ENCODE measurements at places on chromosomes 4 and X.

- DNase-seq: no peak
These were observed 680.8 kb upstream of the FAM241A start for GRCh38 chr4:111464251-111465045.

- DNase-seq: no peak
These were observed 15.9 kb upstream of the F11 start for GRCh38 chr4:186249785-186250754.

GRCh38 chr4:125322366-125322730 is 7.6 kb downstream of the FAT4 start:
- DNase-seq: no peak

DNA sequence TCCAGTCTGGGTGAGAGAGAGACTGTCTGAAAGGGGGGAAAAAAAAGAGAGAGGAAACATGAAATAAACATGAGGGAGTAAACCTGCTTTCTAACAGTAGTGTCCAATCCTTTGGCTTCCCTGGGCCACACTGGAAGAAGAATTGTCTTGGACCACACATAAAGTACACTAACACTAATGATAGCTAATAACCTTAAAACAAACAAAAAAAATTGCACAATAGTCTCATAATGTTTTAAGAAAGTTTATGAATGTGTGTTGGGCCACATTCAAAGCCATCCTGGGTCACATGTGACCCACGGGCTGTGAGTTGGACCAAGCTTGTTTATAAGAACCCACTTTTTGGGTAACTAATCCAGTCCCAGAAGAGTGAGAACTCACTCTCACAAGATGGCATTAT is 30.3 kb downstream of the PDS5A start:
- DNase-seq: no peak
